T-helper 2 cell (primary cell): ENCODE measurements at places on chromosomes 1 and 21.

DNA sequence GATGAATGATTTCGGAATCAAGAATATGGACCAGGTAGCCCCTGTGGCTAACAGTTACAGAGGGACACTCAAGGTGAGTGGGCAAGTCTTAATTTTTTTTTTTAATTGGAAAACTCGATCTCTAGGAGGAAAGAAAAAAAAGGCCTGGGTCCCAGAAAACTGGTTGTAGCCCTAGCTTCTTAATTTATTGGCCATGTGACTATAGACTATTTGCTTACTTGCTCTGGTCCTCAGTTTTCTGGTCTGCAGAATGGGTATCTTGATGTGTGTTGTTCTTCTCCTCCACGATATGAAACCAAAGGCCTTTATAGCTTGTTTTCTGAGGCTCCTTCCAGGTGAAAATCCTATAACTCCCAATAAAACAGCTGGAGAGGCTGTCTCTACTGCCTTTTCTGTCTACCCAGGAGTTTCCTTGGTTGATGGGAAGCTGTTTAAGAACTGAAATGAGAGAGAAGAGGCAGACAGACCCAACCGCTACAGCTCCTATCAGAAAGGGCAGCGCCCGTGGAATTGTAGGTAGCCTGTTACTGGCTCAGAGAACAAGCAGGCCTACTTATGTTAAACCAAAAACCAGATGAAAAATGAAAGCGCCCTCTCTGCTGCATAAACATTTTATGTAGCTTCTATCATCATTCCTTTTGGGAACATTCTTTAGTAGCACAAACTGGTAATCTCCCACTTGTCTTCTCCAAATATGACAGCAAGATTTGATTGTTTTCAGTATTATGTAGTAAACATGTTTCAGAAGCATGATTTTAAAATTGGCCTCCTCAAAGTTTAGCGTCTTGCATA lies 4.5 kb downstream of the ETS2 start:
- DNase-seq, result no peak

DNA sequence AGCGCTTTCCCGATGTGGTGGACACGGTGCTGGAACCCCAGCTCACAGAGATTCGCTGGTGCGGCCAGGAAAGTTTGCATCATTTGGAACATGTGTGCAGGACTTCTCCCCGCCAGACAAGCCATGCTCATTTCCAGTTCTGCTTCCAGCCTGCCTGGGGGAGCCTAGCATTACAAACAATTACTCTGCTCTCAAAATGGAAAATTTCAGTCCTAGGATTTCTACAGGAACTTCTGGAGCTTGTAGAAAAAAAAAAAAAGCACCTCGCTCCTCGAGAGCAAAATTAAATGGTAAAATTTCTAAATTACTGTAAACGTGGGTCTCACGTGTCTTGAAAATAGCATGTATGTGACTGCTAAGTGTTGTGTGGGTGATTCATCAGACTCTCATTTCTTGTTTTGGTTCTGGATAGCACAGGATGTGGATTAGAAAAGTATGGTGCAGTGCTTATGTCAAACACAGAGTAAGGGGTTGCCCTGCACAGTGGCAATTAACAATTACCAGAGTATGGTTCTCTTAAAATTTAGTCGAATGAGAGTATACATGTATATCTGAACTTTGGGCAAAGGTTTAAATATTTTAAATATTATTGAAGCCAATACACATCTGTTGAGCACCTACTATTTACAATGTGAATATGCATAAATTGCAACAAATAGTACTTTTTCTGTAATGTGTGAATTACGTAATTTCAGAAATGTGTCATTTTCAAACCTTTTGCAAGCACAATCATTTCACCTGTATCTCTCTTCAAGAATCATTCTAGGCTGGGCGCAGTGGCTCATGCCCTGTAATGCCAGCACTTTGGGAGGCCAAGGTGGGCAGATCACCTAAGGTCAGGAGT lies 61.8 kb upstream of the PTGFRN start:
- peak; percentile 85 for DNase-seq

DNA sequence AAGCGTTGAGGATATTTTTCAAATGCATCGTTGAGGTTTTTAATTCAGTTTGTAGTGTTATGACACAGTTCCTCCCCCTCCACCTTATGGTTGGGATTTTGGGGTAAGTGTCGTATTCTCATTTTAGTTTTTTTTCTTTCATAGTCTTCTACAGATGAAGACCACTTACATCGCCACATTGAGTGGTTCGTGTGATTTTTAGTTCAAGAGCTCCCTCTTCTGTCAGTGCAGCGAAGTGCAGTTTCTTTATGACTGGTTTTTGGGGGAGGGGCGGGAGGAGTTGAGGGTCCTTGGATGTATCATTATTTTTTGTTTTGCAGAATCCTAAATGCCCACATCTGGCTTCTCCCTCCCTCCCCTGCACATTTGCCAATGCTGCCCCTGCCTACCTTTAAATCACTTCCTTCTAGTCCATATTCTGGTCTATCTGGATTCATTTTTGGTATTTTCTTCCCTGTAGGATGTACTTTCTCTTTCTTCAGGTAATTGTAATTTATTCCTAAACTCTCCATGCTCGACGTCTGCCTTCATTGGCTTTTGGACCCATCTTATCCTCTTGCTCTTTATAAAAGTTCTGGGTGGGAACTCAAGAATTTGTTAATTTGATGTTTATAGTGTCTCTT lies 433.1 kb downstream of the CAMTA1 start:
- no peak for DNase-seq

- no peak for DNase-seq
Measured at GRCh38 chr1:103180660-103181059, 72.3 kb upstream of the COL11A1 start.

DNA sequence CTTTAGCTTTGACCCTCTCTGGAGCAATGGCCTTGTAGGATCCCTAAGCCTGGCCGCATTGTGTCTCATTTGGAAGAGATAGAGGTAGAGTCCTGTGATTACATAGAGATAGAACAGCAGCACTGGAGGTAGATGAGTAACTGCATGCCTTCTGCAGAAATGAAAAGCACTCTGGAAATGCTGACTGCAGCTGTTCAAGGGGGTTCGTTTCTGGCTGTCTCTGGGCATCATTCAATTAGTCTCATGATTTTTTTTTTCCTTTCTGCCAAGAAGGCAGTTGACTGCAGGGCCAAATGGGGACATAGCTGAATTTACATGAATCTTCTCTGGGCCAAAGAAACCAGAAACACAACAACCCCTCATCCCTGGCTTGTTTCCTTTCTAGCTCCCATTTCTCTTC lies 28.1 kb upstream of the SNX27 start:
- no peak for DNase-seq

GRCh38 chr1:51760872-51761271 lies 117.7 kb downstream of the NRDC start:
- no peak for DNase-seq

- DNase-seq, result no peak
Measured at GRCh38 chr1:115426231-115426771, 88.3 kb upstream of the NGF start.

DNA sequence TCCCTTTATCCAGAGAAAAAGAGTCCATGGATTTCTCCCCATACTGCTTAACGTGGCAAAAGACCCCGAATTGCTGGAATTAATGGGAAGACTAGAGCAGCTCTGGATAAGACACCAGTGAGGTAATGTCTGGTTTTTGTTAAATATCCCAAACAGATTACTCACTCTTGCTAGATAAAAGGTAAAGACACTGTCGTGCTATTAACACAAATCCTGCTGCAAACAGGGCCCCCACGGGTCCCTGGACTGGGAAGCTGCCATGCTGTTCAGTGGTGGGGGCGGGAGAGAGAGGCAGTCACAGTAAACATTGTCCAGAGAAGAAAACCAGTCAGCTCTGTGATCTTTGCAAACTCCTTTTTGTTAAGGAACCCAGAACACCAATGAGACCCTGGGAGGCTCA lies 15.2 kb upstream of the SRP9 start:
- DNase-seq, result no peak

GRCh38 chr1:71196685-71197084 lies 115.8 kb upstream of the ZRANB2 start:
- no peak for DNase-seq

DNA sequence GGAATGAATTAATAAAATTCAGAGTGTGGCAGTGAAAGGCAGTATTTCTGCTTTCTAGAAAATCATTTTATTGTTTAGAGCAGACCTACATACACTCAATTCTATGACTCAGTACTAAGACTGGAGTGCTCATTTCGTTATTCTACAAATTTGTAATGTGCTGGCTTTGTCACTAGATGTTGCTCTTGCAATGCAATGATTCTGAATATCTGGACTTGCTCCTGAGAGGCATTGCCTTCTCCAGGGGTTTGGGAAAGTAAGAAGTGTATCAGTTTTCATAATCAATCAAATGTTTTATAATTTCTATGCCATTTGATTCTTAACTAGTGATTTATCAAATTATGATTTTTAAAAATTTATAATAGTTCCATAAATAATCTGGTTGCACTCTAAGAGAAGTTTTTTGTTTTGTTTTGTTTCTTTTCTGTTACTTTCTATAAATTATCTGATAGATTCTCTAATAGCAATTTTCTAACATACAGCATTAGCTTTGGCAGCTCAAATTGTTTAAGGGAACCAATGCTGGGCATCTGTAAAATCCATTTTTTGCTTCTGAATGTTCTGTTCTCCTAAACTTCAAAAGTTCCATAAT lies 280.5 kb upstream of the SGIP1 start:
- peak; percentile 65 for DNase-seq

- DNase-seq, result no peak
Measured at GRCh38 chr1:65880611-65881010, 87.9 kb downstream of the PDE4B start.

- no peak for DNase-seq
Measured at GRCh38 chr1:36905941-36906340, 128.4 kb downstream of the GRIK3 start.

DNA sequence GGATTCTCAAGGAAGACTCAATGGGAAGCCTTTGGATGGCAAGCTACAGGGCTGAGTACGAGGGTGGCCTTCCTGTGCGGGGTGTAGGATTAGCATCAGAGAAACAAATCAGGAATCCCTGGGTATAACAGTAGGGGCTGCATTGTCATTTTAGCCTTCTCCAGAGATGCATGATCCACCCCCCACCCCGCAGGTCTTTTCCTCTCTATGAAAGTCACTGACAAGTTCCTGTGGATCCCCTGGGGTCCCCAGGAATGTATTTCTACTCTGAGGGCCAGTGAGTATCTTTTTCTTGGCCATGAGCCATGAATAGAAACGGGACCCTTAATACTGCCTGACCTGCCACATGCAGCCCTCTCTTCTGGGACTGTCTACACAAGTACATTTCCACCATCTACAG lies 473.0 kb upstream of the VAMP3 start:
- no peak for DNase-seq

- no peak for DNase-seq
Measured at GRCh38 chr21:42109473-42109872, 38.4 kb downstream of the UMODL1 start.

GRCh38 chr1:221979444-221980032 lies 237.6 kb upstream of the DUSP10 start:
- DNase-seq, result no peak

GRCh38 chr1:64866689-64867088 lies 99.7 kb downstream of the JAK1 start:
- no peak for DNase-seq

DNA sequence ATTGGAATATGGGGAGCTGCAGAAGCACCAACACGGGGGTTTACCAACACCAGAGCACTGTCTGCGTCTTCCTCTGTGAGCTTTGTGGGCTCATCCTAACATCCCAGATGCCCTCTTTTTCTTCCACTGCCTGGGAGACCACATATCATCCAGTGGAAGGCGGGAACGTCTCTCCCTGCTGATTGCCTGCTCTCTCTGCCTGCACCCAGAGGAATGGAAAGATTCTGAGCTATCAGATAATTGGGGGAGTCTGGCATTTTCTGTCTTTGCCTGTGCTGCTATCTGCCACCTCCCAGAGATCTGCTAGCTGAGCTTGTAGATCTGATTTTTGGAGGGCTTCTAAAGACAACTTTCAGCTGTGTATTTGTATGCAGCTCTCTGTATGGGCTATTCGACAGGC lies 166.2 kb upstream of the PLXNA2 start:
- no peak for DNase-seq

- no peak for DNase-seq
Measured at GRCh38 chr1:235775246-235775860, 91.4 kb downstream of the LYST start.

- no peak for DNase-seq
Measured at GRCh38 chr1:46136711-46137110, 4.3 kb upstream of the PIK3R3 start.

GRCh38 chr1:171898941-171899340 lies 57.6 kb downstream of the DNM3 start:
- DNase-seq, result no peak

GRCh38 chr1:178540646-178541045 lies 27.7 kb downstream of the TEX35 start:
- DNase-seq, result no peak

- DNase-seq, result no peak
Measured at GRCh38 chr21:30081506-30081905, 85.1 kb downstream of the CLDN17 start.

GRCh38 chr21:39952265-39952664 lies 85.0 kb downstream of the PCP4 start:
- no peak for DNase-seq
